ENCODE measurements at places on chromosomes 3 and 15.
A peak's percentile ranks its signal among the peaks of the same experiment; 100 is the strongest.

DNA sequence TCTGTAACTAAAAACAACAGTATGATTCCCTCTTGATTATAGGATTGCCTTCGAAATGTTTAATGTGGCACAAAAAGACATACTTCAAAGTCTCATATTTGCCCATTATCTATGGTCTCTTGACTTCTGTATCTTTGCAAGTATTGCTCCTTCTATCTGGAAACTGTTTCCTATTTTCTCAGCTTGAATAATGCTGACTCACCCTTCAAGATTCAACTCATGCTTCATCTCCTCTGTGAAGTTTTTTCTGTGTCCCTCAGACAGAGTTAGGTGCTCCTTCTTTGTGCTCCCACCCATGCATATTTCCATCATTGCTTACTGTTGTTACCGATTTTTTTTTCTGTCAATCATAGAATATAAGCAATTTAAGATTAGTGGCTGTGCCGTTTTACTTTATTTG, 192.8 kb upstream of the ROBO1 start:
- no peak for DNase-seq

DNA sequence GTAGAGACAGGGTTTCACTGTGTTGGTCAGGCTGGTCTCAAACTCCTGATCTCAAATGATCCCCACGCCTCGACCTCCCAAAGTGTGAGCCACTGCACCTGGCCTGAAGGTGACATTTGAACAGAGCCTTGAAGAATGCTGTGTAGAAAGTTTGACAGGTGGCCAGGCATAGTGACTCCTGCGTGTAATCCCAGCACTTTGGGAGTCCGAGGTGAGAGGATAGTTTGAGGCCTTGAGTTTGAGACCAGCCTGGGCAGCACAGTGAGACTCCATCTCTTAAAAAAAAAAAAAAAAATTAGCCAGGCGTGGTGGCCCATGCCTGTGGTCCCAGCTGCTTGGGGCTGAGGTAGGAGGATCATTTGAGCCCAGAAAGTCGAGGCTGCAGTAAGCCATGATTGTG, 1.5 kb downstream of the IQGAP1 start:
- no peak for DNase-seq

GRCh38 chr15:92861742-92862141, 38.4 kb upstream of the CHD2 start:
- no peak for DNase-seq

DNA sequence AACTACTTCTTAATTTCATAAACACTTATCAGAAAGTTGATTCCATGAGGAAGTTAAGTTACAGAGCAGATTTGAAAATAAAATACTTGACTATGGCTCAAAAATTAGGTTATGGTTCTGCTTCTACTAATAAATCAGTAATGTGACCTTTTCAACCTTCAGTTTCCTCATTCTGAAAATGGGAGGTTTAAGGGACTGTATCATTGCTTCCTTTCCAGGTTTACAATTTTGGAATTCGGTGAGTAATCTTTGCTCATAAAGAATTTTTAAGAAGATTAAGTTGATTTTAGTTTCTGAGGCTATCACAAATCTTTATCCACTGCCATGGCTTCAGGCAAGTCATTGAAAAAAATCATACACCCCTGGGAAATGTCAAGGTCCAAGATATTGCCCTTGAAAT, 1061.2 kb downstream of the DIPK2A start:
- DNase-seq, result peak; percentile 7

GRCh38 chr15:70195587-70196305, 98.0 kb upstream of the TLE3 start:
- DNase-seq, result peak; percentile 92

DNA sequence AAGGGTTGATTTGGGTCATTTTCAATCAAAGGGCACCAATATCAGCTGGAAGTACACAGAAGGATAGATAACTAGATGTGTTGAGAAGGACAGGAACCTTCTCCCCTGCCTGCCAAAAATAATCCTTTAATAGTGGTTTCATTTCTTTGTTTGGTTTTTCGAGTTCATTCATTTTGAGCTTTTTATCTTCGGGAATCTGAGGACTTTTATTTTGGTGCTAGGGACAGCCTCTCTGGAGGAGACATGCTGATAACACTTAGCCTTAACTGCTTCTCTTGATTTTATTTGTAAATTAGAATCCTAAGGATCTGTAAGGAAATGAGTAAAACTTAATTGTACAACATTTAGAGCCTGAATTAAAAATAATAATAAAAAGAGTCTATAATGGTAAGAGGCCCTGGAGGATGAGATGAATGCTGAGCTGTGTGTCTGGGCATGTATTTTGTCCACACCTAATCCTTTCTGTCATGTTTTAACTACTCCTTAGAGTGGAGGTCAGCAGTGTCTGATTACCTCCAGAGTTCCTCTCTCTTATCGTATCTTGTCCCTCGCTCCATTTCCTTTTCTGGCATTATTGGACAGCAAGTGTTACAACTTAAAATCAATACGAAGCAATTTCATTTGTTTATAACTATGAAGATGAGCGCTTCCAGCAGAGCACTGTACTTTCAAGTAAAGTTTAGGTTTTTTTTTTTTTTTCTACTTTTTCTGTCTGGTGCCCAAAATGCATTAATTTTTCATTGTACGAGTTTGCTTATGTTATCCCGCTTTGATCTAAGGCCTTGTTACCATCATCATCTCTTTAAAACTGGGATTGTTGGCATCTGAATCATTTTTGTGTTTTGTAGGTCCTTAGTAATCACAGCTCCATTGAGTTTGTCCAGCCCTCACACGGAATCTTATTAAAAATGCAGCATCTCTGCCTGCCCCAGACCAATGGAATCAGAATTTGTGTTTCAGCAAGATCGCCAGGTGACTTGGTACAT, 22.8 kb downstream of the PTPRG start:
- DNase-seq, result no peak

DNA sequence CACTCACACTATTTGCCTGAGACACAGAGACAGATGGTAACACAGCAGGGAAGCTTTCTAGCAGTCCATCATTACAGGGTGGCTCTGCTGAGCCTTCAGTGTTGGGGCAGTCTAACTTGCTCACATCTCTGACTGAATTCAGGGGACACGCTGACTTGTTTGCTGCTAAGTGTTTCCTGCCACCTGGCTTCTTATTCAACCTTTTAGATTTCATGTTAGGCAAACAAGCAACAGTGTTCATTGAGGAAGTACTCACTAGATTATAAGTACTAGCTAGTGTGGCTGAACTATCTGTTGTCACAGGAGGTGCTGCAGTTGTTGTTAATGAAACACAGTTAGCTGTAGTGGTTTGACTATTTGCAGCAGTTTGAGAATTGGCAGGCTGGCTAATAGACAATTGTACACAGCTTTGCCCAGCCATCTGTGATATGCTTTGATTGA, 37.3 kb downstream of the USF3 start:
- no peak for DNase-seq

DNA sequence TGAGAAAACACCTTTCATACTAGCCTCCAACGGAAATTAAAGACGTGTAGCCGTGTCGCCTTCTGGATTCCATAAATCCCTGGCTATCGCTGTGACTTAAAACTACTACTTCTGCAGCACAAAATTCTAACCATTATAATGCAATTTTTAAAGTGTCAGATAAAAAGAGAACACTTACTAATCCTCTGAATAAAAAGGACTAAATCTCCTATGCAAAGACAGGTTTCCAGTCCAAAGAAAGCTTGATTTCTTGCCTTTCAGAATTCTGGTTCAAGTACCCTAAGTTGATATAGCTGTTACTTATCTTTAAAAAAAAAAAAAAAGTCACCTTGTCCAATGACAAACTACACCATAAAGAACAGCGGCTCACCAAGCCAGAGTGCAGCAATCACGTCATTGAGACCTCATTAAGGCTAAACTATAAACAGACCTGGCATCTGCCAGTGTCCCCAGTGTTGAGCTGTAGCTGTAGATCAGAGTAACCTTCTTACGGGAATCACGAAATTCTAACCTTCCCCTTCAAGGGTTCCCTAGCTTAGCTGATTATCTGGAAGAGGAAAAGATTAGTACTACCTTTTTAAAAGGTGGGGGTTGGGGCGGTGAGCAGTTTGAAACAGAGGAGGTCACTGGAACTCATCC, 2.2 kb downstream of the ABCC5 start:
- peak; percentile 41 for DNase-seq

DNA sequence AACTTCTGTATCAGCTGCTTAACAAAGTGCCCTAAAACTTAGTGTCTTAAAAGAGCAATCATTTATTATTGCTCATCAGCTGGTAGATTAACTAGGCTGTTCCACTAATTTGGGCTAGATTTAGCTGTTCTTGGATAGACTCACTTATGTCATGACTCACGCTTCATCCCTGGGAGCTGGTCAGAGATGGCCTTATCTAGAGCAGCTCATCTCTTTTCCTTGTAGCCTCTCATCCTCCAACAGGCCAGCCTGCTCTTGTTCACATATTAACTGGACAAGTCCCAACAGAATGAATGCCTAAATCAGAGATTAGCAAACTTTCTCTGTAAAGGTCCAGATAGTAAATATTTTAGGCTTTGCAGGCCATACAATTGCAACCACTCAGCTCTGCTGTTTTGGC, 66.9 kb upstream of the PLAAT1 start:
- no peak for DNase-seq
